Stimulated activated CD4-positive, alpha-beta T cell treated with anti-CD3 and anti-CD28 coated beads, Interleukin-12 subunit alpha, Interleukin-12 subunit beta, amount 100 ng/mL, for 24 hours (primary cell): ENCODE measurements at places on chromosomes 5 and 9.
A peak's percentile ranks its signal among the peaks of the same experiment; 100 is the strongest.

DNA sequence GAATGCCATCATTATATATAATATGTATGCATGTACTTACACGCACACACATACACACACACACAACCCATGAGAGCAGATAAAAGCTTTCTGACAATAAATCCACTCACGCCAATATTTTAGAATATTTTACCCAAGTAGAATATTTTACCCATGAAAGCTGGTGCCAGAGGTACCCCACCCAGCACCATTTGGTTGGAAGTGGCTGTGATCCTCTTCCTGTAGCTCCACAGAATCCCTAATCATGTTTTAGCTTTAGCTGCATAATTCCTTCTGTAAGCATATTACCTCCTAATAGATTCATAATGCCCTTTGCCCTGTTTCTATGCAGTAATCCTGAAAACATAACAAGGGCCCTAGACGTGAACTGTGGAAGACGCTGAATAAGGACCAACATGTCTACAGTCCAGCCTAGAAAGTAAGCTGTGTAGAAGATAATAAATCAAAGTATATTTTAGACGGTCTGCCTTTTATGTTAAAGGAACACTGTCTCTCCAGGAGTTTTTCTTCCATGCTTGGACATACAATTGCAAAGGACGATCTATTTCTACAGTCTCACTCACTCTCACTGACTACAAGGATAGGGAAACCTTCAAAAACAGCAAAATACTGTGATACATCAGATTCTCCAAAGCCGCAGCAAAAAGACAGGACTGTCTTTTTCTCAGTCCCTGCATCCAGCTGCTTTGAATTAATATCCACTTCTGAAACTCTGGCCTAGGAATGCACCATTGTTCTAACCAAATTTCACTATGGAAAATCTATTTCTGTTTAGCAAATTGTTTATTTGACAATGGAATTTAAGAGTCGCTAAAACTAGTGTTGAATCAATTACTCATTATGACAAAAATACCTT lies 98.2 kb downstream of the USP20 start:
- no peak for DNase-seq

- DNase-seq: no peak
Measured at GRCh38 chr9:129137292-129138143, 26.3 kb downstream of the PTPA start.

- DNase-seq: no peak
Measured at GRCh38 chr9:93918061-93918460, 37.1 kb downstream of the BARX1 start.

GRCh38 chr9:29211580-29212396 lies 1638.5 kb upstream of the C9orf72 start:
- no peak for DNase-seq

DNA sequence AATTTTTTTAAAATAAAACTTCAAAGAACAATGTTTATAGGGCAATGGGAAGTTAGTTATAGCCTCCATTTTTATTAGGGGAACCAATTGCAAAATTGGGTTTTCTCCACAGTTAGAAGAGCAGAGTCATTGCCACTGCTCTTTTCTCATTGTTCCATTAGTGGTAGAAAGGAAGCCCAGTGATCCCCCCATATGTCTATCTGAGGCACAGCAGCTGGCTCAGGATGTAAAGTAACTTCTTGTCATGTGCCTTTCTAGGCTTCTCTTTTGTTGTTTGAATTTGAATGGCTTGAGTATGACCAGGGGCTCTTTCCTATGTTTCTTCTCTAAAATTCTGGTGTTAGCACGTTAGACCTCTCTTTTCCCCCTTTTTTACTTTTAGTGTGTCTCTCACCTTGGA lies 61.2 kb downstream of the UBAP1 start:
- no peak for DNase-seq

DNA sequence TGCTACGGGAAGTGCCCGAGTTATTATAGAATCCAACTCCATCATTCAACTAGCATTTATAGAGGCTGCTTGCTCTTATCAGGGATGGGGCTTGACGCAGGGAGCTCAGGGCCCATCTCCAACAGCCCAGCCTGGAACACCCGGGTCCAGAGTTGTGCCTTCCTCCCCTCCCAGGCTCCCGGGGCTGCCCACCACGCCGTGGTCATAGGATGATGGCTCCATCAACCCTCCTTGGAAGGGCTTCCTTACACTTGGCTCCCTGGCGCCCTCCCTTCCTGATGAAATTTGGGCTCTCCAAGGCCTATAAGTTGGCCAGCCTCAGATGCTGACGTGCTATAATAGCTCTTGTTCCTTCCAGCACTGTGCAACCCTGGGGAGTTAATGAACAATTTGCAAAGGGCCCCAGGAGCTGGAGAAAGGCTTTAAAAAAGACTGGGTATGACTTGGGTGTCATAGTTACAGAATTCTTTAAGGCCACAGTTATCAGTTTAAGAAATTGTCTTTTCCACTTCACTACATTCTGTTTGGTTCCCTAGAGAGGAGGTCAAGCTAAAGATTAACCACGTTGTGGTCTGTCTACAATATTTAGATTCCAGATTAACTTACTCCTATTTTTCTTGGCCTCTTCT lies 42.5 kb upstream of the GADD45G start:
- no peak for DNase-seq

DNA sequence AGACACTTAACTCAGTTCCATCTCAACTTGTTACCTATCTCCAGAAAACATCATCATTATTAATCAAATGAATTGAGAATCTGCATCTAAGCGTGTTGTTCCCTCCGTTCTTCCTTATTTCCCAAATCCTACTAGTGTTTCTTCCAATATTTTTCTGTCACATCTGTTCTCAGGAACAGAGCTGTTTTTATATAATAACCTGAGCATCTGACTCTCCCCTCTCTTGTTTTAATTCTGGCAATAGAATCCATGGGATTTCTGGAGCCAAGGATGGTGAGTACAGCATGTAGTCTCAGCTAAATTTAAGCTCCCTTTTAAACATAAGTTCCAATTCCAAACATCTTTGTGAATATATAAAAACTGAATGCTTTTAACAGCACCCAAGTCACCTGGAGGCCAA lies 558.3 kb downstream of the DTWD2 start:
- no peak for DNase-seq

GRCh38 chr5:59301727-59302126 lies 591.8 kb downstream of the PDE4D start:
- no peak for DNase-seq

GRCh38 chr9:121071370-121071755 lies 3.4 kb upstream of the CNTRL start:
- DNase-seq: no peak

DNA sequence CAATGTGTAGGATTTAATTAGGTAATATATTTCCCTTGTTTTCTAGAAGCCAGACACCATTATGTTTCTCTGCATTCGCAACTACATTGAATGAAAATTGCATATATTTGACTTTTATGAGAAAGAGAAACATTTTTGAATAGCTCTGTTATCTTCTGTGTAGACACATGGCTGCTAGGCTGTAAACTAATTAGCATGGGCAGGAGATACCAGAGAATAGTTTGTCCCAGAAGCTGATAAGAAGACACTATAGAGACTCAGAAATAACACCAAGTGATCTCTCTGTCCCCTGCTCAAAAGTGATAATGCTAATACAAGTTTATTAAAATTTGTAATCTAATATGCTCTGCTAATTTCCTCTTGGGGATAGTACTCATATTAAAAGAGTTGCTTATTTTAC lies 198.0 kb upstream of the TUSC1 start:
- no peak for DNase-seq

GRCh38 chr5:180034564-180034963 lies 37.0 kb downstream of the RNF130 start:
- no peak for DNase-seq

- DNase-seq: no peak
Measured at GRCh38 chr5:167305591-167306213, 985.7 kb upstream of the WWC1 start.

GRCh38 chr9:112127281-112127680 lies 47.8 kb downstream of the SUSD1 start:
- DNase-seq: no peak

GRCh38 chr5:60700416-60700757 lies 421 bp upstream of the DEPDC1B start:
- DNase-seq: no peak

- no peak for DNase-seq
Measured at GRCh38 chr5:4662756-4663155, 477.4 kb upstream of the ADAMTS16 start.

DNA sequence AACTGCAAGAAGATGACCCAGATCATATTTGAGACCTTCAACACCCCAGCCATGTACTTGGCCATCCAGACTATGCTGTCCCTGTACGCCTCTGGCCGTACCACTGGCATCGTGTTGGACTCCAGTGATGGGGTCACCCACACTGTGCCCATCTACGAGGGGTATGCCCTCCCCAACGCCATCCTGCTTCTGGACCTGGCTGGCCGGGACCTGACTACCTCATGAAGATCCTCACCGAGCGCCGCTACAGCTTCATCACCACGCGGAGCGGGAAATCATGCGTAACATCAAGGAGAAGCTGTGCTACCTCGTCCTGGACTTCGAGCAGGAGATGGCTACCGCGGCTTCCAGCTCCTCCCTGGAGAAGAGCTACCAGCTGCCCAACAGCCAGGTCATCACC lies 9.1 kb upstream of the TBCA start:
- no peak for DNase-seq

DNA sequence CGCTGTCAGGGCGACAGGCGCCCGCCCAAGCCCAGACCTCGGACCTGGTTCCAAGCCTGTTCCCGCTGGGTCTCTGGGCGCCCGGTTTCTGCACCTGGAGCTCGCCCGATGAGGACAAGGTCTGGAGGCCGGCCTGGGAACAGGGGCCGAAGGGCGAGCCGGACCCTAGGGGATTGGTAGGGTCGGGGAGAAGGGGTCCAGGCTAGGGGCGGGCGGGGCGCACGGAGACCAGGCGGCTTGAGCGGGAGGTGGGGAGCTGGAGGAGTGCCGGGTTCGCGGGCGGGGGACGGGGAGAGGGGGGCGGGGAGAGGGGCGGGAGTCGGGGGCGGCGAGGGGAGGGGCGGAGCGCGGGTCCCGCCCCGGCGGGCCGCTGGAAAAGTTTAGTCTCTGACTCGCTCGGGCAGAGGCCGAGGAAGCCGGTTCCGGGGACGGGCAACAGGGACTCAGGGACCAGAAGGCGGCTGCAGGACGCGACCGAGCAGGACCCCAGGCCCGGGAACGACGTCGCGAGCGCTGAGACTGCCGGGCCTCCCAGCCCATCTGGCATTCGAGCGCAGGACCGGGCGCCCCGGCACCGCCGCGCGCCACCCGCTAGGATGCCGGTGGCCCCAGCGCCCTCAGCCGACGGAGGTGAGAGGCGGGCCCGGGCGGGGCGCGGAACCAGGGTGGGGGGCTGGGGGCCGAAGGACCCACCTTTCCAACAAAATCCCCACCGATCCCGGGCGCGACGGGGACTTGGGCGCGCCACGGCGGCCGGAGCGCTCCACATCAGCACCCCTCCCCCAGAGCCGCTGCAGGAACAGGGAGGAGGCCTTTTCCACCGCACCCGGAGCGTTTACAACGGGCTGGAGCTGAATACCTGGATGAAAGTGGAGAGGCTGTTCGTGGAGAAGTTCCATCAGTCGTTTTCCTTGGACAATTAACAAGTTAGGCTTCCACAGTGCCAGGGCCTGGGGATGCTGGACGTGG lies at the start of gene S1PR3:
TSS of gene S1PR3 (plus strand) at position 403 of the 969 bp plus-strand sequence. CDS start 9,733 bp downstream, outside the sequence.
- peak; percentile 42 for DNase-seq

DNA sequence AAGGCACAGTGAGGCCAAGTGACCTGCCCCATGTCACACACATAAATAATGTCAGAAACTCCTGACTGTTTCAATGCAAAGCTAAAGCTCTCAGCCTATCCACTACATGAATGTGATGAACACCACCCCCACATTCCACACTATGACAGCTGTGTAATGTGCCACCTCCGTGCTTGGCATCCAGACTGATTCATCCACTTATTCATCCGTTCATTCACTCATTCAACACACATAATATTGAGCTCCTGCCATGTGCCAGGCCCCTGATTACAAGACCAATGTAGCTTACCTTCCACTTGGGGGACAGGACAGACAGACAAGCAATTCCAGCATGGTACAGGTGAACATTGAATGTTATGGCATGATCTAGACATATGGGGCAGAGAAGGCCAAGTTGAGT lies 46.2 kb upstream of the FABP6 start:
- no peak for DNase-seq

DNA sequence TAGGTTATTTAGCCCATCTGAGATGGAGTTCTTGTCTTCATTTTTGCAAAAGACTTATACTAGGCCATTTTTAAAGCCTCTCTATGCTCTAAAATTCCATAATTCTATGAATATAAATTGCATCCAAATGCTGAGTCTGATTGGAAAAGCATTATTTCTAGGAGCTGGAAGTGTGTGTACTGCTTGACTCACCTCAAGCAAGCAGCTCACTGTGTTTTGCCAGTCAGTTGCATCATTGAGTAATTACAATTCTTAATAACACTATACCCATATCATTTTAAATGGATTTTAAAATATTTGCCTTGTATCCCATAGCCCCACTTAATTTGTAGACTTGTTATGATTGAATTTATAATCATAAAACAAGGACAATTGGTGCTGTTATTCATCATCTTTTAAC lies 161.0 kb downstream of the PAM start:
- DNase-seq: no peak

- no peak for DNase-seq
Measured at GRCh38 chr9:34809504-34810186, 99.7 kb upstream of the CCL21 start.

- no peak for DNase-seq
Measured at GRCh38 chr9:72773570-72773969, 179.3 kb downstream of the ALDH1A1 start.

DNA sequence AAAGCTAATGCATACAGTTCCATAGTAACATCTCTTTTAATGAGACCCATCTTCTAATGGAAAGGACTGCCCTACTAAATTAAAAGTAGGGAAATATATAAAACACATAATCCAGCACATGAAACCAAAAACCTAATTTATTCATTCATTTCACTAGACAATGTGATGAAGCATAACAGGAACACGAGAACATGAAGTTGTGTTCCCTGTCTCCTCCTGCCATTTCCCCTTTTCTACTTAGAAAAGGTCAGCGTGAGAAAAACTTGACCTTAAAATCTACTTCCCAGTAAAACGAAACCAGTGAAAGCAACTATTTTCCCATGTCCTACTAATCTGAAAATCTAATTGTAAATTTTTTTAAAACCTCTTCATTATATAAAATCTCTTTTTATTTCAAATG lies 847.5 kb downstream of the TLE1 start:
- no peak for DNase-seq

GRCh38 chr5:119743927-119744326 lies 114.6 kb downstream of the FAM170A start:
- DNase-seq: no peak

DNA sequence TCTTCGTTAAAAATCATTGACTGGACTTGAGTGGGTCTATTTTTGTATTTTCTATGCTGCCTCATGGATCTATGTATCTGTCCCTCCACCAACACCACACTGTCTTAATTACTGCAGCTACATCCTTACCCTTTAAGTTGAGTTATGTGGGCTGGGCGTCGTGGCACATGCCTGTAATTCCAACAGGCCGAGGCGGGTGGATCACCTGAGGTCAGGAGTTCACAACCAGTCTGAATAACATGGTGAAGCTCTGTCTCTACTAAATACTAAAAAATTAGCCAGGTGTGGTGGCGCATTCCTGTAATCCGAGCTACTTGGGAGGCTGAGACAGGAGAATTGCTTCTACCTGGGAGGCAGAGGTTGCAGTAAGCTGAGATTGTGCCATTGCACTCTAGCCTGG lies 48.2 kb downstream of the XRCC4 start:
- DNase-seq: no peak
